Kidney capillary endothelial cell (primary cell): ENCODE measurements at places on chromosomes 12 and 14.

DNA sequence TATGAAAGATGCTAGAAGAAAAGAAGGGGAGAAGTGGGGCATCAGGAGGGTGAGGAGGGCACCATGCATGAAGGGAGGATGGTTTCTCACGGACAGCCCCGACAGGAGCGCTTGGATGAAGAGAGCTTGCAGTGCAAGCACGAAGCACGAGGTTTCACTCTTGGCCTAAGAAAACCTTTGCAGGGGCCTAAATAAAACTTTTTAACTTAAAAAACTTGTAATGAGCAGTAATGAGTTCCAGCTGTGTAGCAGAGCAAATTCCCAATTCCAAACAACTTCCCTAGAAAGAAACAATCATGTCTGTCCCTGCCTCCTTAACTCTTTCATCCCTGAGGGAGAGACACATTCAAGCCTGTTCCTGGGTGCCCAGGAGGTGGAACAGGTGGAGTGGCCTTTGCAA is 119.5 kb downstream of the PAH start:
- DNase-seq: no peak

- DNase-seq: no peak
These were observed 131.2 kb downstream of the HMGA2 start for GRCh38 chr12:65955452-65955851.

DNA sequence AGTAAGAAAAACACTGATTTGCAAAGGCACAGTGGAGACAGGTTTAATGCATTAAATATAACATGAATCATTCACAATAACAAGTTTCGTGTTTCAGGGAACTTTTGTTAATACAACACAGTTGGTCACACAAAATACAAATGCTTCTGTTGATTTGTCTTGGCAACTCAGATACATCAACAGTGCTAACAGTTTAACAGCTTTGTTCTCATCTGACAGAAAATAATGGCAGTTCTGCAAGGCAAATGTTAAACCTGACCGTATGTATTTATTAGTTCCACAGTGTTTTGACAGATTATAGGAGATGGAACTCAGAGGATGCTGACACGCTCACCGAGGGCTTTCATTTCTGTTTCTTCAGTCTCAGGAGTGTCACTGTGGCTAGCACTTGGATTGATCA is 350.7 kb downstream of the PRKD1 start:
- DNase-seq: no peak

- no peak for DNase-seq
These were observed 26.3 kb downstream of the DAAM1 start for GRCh38 chr14:59214702-59215302.

- DNase-seq: no peak
These were observed 454.8 kb downstream of the NOVA1 start for GRCh38 chr14:26143057-26143456.

DNA sequence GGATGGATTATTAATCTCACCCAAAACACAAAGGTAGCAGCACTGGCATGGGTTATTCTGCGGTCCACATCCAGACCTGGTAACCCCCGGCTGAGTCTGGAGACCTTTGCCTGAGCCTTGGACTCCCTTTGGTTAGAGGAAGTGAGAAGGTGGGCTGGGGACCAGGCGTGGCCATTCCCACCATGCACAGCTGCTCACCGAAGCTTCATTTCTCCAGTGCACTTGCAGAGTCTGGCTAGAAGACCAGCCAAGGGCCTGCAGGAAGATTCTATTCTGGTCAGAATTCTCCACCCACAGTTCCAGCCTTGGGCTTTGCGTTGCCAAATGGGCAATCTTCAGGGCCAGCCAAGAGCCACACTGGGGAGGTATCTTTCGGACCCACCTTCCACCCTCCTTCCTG is 73.0 kb downstream of the LGMN start:
- DNase-seq: no peak

DNA sequence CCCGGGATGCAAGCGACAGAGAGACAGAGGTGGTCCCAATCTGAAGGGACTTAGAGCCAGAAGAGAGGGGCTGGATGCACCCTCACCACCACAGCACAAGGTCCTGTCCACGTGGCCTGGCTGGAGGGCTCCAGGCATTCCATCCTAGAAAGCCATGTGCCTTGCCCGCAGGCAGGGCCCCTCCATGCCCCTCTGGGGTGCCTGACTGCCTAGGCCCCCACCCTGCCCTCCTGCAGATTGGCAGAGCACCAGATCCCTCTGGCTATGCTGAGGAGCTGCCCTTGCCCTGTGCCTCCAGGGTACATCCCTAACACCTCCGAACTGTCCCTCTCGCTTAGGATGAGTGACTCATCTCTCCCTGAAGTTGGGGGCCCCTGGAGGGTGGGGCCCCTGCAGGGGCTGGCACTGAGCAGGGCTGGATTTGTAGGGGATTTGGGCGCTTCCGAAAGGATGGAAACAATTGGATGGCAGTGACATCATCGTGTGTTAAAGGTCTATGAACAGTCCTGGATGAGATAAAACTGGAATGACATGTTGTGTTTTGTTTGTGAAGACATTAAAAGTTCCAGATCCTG is 50.9 kb downstream of the CHGA start:
- DNase-seq: no peak

GRCh38 chr14:68959035-68959434 is 20.1 kb downstream of the ACTN1 start:
- DNase-seq: no peak

DNA sequence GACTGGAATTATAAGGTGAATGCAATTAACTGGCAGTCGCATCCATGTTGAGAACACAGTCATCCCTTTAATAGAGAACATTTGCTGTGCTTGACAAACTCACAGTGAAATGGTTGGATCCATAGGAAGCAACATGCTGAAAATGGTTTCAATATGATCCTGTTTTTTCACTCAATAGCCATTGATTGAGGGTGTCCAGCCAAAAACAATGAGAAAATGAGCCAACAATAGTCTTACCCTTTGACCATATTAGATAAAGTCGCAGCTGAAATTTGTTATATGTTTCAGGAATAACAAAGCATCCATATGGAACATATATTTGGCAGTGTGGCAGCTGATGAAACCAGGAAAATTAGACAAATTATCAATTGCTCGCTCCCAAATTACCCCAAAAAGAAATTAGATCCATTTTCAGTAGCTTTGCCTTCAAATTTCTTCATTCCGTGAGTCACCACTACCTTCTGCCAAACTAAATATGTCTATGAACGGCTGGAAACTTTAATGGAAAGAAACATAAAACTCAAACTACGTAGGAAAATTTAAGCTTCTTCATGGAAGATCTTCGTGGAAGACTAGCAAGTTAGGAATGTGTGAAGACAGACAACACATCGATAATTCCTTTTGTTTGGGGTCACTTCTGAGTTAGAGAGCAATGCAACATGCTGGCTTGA is 17.4 kb downstream of the IGF1 start:
- DNase-seq: no peak

GRCh38 chr12:95633049-95633731 is 81.9 kb upstream of the USP44 start:
- peak; percentile 42 for DNase-seq

DNA sequence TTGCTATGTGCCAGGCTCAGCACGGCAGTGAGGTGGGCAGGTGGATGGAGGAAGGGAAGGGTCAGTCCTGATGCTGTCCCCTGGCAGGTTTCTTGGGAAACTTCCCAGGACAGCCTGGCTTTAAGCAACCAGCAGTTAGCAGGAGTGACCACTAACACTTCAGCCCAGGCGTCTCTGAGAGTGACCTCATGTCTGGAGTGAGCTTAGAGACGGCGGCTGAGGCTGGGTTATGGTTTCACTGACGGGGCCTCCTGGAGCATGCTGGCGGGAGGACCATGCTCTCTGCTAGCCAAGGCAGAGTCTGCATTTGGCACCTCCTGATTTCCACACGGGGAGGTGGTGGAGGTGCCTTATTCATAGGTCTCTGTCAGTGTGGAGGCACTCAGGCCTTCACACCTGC is 2.5 kb downstream of the HHIPL1 start:
- no peak for DNase-seq

DNA sequence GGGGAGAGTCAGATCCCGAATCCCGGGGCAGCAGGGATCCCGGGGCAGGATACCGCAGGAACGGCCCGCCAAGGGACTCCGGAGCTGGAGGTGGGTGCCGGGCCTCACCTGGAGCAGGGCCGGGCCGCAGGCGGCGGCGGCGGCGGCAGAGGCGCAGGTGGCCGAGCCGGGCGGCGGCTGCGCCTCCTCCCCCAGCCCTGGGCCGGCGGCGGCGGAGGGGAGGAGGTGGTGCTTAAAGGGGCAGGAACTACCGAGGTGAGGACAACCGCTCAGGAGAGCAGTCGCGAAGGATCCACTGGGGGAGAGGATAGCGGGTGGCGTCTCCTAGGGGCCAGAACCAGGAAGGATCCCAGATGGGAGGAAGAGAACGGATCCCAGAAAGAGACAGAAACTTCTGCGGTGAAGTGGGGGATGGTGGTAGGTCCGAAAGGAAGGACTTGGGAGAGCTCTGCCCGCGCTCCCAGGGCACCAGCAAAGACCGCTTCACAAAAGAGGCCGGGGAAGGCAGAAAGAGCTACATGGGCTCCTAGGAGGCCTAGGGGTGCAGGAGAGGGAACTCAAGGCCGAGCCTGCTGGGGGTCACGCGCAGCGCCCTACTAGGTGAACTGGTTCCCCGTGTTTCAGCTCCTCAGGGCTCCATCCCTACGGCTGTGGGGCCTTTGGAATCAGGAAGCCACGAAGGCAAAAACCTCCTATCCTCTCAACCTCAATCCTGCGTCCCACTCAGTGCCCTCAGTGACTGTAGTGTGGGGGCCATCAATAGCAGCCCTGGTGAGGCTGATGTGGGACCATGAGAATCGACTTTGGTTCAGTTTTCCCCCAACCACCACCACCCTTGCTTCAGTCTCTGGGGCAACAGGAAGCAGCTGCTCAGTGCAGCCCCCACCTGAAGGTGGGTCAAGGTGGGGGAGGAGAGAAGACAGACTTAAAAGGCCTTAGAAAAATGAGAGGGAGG is 5.0 kb upstream of the BAZ2A start:
- no peak for DNase-seq

- peak; percentile 82 for DNase-seq
These were observed 4.5 kb upstream of the IRF2BPL start for GRCh38 chr14:77032844-77033621.

DNA sequence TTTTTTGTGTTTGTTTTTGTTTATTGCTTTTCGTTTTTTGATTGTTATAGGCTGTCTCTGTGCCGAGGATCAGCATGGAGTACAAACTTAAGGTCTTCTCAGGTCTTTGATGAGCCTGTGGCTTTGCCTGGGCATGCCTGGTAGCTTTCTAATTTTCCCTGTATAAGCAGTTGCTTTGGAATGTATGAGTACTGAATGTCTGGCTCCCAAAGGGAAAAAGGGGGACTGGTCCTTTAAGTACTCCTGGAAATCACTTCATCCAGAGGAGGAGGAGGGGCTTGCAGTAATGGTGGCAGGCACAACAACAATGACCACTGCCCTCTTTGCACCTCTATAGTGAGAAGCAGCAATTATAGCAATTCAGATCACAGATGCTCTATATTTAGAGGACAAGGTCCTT is 67.6 kb upstream of the TTC7B start:
- DNase-seq: no peak

GRCh38 chr12:125434131-125434530 is 368.9 kb downstream of the AACS start:
- DNase-seq: no peak

GRCh38 chr14:52059649-52060048 is 9.2 kb downstream of the NID2 start:
- no peak for DNase-seq

- DNase-seq: no peak
These were observed 34.4 kb upstream of the PMCH start for GRCh38 chr12:102232036-102232435.

DNA sequence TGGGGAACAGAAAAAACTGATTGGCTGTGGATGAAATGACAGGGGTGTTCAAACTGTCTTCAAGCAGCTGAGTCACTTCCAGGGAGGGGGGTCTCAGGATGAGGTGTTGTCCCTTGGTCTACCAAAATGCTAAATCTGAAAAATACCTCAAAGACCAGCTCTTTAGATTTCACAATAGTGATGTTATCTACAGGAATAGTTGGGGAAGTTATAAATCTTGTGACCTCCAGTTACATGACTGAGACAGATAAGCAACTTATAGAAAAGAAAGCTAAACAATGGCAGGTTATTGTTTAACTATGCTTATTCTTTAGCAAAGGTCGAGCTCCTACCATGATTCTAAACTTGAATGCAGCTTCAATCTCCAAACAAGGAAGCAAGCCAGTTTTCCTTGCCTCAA is 125.4 kb downstream of the SYT10 start:
- DNase-seq: no peak

GRCh38 chr14:44833376-44834060 is 128.2 kb downstream of the KLHL28 start:
- DNase-seq: no peak

GRCh38 chr12:76360316-76360715 is 12.1 kb upstream of the BBS10 start:
- DNase-seq: no peak

DNA sequence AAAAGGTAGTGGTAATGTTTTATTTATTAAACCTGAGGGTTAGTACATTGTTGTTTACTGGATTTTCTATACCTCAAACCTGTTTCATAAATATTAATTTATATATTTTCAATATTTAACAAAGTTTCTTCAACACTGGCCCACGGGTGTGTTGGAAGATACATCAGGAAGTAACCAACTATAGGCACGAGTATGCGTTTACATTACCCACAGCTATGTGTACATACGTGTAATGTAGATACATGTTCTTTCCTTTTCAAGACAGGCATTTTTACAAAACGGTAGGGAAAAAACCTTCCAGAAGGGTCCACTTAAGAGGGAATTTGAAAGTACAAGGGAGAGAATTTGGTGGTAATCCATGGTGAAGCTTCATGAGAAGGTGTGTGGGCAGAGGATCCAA is 17.8 kb upstream of the KCNA1 start:
- no peak for DNase-seq

GRCh38 chr12:51905471-51906429 is 1.6 kb upstream of the ACVRL1 start:
- peak; percentile 96 for DNase-seq

- peak; percentile 23 for DNase-seq
These were observed 499 bp downstream of the RNASE4 start for GRCh38 chr14:20684662-20685456.

DNA sequence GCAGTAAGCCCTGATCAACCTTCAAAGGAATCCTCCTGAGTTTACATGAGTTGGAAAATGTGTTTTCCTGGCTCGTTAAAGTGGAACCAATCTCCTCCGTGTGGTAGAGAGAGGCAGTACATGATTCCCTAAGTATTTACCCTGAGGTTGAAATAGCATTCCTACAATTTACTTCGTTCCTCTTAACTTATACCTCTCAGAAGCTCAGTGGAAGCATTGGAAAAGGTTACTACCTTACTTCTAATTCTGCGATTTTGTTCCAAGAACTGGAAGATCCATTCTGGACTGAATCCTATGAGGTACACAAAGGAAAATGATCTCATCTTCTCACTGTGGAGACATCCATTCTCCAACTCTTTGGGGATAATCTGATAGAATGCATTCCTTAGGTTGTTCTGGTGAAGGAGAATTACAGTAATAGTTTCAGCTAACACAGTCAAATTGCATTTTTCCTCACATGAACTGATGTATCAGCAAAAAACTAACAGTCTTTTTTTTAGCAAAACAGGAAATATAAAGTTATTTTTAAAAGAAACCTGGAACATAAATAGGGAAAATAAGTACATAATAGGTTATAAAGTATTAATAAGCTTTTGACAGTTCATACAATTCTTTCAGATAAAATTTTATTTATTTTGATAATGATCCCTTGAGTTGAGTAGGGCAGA is 475.6 kb downstream of the PDZRN4 start:
- DNase-seq: peak; percentile 52

- peak; percentile 10 for DNase-seq
These were observed 25.7 kb downstream of the KLRK1 start for GRCh38 chr12:10363914-10364814.

GRCh38 chr12:49895773-49896172 is 7.9 kb downstream of the FAIM2 start:
- no peak for DNase-seq
